ENCODE measurements at places on chromosomes 13 and 19.

- no peak for DNase-seq
These were observed 21.7 kb downstream of the CBY2 start for GRCh38 chr13:45723798-45724197.

DNA sequence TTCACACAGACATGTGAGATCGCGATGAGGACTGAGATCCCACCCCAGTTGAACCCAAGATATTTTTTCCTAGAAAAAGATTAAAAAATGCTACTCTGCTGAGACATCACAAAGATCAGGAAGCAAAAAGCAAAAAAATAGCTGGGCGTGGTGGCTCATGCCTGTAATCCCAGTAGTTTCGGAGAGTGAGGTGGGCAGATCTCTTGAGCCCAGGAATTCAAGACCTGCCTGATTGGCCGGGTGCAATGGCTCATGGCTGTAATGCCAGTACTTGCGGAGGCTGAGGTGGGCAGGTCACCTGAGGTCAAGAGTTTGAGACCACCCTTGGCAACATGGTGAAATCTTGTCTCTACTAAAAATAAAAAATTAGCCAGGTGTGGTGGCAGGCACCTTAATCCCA is 1.1 kb downstream of the FUT3 start:
- no peak for DNase-seq

DNA sequence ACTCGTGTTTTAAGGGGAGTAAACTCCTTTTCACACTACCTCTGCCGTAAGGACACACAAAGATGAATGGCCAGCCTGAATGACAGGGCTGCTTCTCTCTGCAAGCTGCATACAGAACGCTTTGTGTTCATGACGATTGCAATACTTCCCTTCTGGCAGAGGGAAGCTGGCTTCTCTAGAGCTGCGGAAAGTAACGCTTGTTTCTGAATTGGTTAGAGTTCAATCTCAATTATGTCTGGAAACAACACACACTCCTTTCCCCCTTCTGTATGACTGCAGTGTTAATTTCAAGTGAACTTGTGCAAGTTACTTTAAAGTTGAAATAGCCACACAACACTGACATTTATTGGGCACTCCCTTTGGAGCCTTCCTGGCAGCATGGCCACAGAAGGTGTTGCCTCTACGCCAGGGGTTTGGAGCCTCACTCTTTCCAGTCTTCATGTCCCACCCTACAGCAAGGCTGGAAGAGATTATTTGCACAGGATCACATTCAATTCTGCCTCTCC is 242.6 kb downstream of the NDFIP2 start:
- DNase-seq, result no peak

DNA sequence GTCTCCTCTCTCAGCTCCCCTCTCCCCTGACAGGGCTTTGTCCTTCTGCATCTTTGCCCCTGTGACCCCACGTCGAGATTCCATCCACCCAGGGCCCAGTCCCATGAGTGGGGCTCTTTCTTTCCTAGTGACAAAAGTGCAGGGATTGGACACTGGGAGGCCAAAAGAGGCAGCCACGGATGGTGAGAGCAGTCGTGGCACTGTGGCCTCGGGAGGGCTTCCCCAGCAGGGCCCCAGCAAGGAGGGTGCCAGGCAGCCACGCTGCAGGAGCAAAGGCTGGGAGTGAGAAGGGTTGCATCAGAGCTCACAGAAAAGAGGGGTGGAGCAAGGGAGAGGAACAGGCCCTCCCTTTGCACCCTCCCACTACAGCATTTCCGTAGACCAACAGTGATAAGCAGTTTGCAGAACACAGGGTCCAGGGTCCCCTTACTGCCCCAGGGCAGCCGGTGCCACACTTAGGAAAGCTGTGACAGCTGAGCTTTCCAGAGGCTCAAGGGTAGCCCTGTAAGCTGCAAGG is 4.9 kb downstream of the ZSCAN1 start:
- peak; percentile 32 for DNase-seq

- no peak for DNase-seq
These were observed 304.7 kb upstream of the KLF12 start for GRCh38 chr13:74438901-74439300.

- no peak for DNase-seq
These were observed 4.1 kb downstream of the TMEM272 start for GRCh38 chr13:51840917-51841316.

- DNase-seq, result no peak
These were observed 2.7 kb downstream of the LILRA4 start for GRCh38 chr19:54335979-54336892.

- no peak for DNase-seq
These were observed 136.1 kb downstream of the KCTD12 start for GRCh38 chr13:76750126-76750525.

- DNase-seq, result no peak
These were observed at the start of gene KLK8 for GRCh38 chr19:51001515-51001914. Gene KLK8, minus strand, starts transcription at chr19:51001604. Its CDS starts 437 bp downstream, at chr19:51001167.

DNA sequence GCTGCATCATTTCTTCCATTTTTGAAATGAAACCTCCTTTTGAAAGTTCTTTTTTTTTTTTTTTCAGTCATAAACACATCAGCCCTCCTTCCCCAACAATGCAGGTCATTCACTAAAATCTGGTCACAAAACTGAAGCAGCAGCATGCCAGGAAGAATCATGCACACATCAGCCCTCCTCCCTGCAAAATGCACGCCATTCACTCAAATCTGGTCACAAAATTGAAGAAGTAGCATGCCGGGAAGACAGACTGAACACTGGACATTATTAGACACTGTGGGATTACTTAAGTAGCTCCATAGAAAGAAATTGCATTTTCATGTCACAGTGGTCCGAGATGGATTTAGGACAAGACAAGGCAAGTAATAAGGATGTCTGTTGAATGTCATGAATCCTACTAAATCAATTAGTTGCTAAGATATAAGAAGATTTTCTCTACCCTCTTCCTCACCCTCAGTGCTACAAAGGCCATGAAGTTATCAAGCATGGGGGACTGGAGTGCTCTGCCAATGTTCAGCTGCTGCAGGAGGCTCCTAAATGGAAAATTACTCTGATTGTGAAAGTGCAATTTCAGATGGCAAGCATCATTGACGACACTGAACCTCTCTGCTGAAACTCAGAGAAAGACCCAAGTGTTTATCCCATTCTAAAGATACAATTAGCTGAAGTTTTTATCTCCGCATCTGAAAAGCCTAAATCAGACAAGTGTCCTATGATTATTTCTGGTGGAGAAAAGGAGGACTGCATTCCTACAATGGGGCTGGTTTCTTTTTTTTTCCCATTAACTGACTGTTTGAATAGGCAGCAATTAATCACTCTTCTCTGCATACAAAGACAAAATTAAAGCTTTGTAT is 913.2 kb downstream of the DIAPH3 start:
- no peak for DNase-seq

DNA sequence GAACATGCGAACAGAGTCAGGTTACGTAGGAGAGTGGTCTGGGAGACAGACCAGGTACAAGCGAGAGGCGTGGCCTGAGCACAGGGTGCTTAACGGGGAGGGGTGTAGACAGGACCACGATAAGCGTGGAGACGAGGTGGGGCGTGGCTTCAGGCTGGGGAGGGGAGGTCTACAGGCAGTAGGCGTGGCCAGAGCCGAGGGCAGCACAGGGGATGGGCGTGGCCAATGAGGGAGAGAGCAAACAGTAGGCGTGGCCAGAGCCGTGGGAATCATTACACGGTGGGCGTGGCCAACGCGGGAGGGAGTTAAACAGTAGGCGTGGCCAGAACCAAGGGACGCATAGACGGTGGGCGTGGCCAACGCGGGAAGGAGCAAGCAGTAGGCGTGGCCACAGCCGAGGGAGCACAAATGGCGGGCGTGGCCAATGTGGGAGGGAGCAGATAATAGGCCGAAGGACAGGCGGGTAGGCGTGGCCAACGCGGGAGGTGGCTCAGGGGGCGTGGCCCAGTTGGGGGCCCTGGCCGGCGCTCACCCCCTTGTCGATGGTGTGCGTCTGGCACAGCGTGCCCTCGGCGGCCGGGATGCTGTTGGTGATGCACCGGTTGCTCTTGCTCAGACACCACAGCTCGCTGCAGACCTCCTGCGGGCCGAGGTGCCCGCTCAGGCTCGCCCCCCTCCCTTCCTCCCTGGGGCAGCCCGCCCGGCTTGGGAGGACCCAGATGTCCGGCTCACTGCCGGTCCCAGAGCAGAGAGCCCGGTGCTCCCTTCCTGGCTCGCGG is 15.2 kb upstream of the MYO1F start:
- DNase-seq, result peak; percentile 96

DNA sequence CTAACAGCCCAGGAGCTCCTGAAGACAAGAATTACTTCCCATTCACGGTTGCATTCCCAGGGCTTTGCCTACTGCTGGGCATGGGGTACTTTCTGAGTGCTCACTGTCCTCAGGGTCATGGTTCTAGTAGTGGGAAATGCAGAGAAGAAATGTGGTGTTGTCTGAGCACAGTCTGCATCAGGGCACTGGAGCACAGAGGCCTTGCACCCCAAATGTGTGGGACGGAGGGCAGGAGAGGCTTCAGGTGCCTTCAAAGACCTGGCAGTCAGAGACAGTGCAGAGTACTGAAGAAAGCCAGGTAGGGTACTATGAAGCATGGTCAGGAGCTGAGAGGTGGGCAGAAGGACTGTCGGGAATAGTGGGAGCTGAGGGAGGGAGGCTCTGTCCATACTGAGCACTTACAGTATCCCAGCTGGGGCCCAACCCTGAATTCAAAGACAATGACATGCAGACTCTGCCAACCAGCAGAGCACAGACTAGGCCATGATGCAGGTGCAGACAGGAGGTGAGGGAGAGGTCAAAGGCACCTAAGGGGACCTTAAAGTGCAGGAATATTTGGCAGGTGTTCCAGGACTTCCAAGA is 144.4 kb downstream of the USP12 start:
- no peak for DNase-seq

DNA sequence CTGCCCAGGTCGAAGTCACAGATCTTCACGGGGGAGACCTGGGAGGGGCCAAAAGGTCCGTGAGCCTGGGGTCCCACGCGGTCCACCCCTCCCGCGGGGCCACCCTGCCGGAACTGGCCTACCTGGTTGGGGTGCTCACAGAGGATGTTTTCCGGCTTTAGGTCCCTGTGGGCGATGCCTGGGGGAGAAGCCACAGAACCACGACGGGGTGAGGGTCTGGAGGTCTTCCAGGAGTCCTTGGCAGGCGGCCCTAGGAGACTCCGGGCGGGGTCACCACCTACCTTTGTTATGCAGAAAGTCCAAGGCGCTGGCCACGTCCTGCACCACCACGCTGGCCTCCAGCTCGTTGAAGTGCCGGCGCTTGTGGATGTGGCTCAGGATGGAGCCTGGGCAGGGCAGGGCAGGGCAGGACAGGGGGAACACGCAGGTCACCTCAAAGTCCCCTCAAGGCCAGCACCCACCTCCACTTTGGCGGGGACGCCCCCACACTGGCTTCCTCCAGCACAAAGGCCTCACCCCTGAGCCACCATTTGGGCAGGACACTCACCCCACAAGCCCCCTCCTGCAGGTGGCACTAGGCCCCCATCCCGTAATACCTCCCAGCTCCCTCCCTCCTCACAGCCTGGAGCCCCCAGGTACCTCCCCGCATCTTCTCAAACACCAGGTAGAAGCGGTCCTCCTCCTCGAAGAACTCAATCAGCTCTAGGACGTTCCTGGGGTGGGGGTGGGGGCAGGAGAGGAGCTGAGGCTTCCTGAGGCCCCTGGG is 8.4 kb downstream of the MKNK2 start:
- no peak for DNase-seq

DNA sequence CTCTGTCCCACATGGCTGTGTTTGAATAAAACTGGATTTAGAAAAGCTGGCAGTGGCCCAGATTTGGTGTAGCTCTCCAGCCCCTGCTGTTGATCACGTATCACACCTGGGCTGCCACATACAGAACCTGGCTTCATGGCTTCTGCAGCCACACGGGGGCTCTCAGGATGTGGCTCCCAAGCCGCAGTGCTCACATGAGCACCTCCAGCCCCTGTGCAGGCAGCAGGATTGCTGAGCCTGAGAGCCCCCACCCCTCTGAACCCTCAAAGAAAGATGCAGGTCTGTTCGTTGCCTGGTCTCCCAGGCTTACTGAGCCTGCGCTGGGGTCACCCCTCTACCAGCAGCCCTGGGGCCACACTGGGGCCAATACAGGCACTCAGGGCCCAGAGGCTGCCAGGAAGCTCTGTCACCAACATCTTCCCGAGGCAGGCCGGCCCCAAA is 2.7 kb downstream of the PLEKHF1 start:
- DNase-seq, result no peak

- no peak for DNase-seq
These were observed 24.1 kb upstream of the URI1 start for GRCh38 chr19:29917911-29918310.

GRCh38 chr19:34325181-34325580 is 39.8 kb upstream of the GPI start:
- no peak for DNase-seq

DNA sequence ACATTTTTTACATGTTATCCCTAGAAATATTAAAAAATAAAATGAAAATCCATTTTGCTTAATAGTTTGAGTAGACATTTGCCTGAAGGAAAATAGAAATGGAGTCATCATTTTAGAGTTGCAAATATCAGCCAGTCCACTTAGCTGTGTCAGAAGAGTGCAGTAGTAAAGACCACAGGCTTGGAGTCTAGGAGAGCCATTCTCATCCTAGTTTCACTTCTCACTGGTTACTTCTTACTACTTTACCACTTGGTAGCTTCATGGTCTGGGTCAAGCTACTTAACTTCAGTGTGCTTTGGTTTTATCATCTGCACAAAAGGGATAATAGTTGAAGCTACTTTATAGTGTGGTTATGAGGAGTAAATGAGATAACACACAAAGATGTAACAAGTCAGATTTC is 286.5 kb upstream of the NBEA start:
- DNase-seq, result no peak

DNA sequence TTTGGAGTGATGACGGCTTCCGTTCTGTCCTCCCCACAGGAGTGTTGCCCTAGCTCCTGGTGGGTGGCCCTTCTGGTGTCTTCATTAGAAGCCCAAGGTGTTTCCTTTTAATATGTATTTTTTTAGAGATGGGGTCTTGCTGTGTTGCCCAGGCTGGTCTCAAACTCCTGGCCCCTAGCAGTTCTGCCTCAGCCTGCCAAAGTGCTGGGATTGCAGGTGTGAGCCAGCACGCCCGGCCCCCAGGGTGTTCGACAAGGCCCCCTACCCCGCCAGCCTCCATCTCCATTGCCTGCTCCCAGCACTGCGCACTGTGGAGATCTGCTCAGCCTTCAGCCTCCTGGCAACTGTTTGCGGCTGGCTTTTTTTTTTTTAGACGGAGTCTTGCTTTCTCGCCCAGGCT is 31.2 kb downstream of the BTBD2 start:
- DNase-seq, result no peak

- DNase-seq, result no peak
These were observed 42.7 kb downstream of the SERP2 start for GRCh38 chr13:44416301-44416700.

GRCh38 chr19:18972301-18972811 is 31.3 kb upstream of the HOMER3 start:
- no peak for DNase-seq

GRCh38 chr13:90793261-90793820 is 554.1 kb upstream of the MIR17HG start:
- no peak for DNase-seq

DNA sequence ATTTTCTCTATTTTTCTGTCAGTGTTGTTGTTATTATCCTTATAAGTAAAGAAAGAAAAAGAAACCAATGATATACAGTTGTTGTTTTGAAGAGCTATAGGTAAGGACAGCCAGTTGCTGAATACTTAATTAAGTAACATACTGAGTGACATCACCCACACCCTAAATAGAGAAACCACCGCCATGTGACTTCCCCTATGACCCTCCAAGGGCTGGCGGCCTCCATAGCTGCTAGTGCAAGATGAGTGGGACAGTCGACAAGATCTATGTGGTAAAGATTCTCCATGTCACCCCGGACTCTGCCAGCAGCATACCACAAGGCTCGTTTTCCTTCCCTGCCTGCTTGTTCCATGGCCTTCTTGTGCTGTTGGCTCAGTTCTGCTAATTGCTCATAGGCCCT is 221.1 kb downstream of the DNAJC15 start:
- no peak for DNase-seq

All from WERI-Rb-1 (cell line).